ENCODE measurements at places on chromosomes 4 and X.

DNA sequence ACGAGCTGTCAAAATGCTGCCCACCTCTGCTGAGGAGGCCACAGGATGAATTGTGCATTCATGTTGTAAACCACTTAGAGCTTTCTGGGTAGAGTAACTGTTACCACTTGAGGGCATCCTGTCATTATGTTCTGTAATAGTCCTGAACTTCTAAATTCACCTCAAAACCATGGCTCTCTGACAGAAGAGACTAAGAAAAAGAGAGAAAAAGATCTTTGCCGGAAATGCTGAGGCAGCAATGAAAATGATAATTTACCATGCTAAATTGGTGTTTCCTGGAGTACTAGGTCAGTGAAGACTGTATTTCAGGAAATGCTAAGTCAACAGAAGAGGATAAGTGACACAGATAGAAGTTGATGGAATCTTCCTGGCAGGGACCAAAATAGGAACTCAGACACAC is 942.3 kb upstream of the SLIT2 start:
- no peak for DNase-seq

DNA sequence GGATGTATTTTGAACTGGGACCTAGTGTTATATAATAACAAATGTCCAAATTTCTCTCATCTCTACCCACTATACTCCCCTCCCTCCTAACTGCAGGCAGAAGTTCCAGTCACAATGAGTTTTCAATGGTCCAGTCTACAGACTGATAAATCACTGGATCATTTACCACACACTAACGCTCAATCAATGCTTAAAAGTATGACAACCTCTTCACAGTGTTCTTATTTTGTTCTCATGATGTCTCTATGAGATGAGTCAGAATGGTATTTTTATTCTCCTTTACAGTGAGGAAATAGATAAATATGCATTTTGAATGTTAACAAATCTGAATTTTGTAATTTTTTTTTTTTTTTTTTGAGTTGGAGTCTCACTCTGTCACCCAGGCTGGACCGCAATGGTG is 83.7 kb upstream of the ETNPPL start:
- no peak for DNase-seq

GRCh38 chr4:98528882-98529281 is 129.5 kb downstream of the TSPAN5 start:
- no peak for DNase-seq

DNA sequence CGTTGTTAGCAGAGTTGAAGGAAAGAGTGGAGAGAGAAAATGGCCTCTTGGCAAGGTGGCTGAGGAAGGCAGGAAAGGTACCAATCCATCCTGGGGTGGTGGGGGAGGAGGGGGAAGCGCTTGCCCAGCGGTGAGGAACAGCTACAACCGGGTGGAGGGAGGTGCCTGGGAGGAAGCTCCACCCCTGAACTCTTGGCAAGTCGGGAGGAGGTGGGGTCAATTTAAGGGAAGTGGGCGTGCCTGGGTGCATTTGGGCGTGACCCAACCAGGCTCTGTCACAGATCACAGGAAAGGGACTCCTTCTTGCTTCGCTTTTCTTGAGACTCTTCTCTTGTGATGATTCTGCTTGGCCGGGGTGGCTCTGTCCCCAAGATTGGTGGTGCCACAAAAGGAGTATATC is 41.7 kb downstream of the BCORL1 start:
- DNase-seq, result peak; percentile 51

DNA sequence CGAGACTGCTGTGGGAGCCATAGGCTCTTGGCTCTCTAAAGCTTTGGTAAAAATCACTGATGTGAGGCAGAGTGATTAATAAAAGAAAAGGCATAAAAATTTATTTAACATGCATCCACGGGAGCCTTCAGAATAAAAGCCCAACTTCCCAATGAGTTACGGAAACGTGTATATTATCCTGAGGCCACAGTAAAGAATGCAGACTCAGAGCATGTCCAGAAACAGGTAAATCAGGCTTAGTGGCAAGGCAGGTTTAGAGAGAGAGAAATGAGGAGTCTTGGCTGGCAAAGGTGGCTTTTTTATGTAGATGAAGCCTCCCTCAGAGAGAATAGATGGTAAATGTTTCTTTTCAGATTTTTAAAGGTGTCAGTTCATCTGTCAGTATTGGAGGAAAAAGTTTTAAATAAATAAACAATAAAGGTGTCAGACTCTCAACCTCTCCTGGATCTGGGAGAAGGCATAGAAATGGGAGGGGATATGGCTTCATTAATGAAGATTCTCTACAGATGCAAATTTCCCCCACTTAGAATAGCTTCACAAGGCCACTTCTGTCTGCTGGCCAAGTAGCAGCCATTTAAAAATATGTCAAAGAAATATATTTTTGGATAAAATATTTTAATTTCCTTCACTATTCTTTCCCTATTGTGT is 24.0 kb downstream of the C4orf51 start:
- no peak for DNase-seq

- no peak for DNase-seq
Observed at GRCh38 chr4:56226579-56226978, 160.7 kb downstream of the AASDH start.

DNA sequence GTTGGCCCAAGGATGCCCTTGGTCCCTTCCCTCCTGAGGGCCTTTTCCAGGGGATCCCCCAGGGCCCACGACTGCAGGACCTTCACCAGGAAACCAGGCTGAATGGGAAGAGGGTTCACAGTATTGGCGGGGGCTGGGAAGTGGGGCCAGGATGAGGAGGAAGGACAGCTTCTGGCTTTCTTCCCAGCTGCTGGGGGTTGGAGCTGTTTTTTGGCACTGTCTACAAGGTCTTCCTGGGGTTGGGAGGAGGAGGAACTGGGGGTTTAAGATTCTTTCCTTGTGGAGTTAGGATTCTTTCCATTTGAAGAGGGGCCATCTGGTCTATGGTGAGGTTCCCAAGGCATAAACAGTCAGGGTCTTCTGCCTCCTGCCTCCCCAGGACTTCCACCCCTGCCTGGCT is 64.8 kb downstream of the KIF4A start:
- DNase-seq, result no peak

GRCh38 chr4:99047710-99048109 is 40.9 kb downstream of the ADH5 start:
- no peak for DNase-seq

DNA sequence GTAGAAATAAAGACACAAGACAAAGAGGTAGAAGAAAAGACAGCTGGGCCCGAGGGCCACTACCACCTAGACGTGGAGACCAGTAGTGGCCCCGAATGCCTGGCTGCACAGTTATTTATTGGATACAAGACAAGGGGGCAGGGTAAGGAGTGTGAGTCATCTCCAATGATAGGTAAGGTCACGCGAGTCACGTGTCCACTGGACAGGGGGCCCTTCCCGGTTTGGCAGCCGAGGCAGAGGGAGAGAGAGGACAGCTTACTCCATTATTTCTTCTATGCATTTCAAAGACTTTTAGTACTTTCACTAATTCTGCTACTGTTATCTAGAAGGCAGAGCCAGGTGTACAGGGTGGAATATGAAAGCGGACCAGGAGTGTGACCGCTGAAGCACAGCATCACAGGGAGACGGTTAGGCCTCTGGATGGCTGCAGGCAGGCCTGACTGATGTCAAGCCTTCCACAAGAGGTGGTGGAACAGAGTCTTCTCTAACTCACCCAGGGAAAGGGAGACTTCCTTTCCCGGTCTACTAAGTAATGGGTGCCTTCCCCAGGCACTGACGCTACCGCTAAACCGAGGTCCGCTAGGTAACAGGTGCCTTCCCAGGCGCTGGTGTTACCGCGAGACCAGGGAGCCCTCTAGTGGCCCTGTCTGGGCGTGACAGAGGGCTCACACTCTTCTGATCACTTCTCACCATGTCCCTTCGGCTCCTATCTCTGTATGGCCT is 44.9 kb downstream of the ZBTB49 start:
- DNase-seq, result peak; percentile 36

DNA sequence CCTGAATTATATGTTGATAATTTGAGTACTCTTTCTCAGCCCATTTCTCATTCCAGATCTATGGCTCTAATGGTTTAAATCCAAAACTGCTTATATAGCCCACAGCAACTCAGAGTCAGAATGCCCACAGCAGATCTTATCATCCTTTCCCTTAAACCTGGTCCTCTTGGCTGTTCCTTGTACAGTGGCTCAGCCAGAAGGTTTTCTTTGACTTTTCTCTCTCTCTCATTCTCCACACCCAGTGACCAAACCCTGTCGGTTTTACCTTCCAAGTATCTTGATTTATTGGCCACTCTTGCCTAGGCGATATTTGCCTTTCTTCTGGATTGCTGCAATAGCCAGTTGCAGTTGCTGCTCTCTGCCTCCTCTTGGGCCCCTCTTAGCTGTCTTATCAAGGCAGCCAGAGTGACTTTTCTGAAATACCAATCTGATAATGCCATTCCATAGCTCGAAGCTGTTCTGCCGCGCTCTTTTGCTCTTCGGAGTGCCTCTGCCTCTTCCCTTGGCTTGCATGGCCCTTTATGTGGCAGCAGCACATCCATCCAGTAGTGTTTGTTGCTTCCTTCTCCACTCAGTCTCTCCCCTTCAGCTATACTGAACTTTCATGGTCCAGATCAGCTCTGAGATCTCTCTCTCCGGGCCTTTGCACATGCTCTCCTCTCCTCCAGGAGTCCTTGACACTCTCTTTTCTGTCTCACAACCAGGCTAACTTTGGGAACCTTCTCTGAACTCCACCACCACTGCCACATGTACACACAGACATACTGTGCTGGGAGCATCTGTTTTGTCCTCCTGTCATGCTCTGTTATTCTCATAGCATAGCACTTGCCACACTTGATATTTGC is 11.8 kb downstream of the GAB1 start:
- no peak for DNase-seq

DNA sequence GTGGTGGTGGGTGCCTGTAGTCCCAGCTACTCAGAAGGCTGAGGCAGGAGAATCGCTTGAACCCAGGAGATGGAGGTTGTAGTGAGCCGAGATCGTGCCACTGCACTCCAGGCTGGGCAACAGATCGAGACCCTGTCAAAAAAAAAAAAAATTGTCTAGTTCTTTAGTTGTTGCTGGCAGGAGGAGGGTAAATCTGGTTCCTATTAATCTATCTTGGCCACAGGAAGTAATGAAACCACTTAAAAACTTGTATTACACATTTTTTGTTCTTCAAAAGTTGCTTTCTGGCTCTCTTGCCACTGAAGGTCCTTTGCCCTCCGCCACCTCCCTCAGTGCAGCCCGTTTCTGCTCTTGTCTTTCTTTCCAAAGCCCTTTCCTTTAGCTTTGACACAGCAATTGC is 102.9 kb upstream of the ARSJ start:
- DNase-seq, result no peak

DNA sequence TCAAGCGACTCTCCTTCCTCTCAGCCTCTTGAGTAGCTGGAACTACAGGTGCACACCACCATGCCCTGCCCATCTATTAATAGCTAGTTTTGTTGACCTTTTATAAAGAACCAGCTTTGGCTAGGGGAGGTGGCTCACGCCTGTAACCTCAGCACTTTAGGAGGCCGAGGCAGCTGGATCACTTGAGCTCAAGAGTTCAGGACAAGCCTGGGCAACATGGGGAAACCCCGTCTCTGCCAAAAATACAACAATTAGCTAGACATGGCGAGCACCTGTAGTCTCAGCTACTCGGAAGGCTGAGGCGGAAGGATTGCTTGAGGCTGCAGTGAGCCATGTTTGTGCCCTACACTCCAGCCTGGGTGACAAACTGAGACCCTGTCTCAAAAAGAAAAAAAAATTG is 2.7 kb downstream of the TKTL1 start:
- DNase-seq, result no peak

DNA sequence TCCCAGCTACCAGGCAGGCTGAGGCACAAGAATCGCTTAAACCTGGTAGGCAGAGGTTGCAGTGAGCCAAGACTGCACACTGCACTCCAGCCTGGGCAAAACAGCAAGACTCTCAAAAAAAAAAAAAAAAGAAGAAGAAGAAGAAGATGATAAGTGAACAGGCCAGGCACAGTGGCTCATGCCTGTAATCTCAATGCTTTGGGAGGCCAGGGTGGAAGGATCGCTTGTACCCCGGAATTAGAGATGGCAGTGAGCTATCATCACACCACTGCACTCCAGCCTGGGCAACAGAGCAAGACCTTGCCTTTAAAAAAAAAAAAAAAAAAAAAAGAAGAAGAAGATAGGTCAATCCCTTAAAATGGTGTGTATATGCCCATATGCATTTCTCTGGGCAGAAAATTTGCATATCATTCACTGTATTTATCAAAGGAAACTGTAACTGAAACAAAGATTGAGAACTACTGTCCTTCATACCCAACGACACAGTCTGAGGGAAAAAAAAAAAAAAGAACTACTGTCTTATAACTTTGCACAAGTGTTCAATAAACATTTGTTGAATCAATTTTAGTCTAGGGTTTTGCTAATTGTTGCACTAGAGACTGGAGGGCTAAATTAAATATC is 2.3 kb downstream of the RFC1 start:
- DNase-seq, result no peak

DNA sequence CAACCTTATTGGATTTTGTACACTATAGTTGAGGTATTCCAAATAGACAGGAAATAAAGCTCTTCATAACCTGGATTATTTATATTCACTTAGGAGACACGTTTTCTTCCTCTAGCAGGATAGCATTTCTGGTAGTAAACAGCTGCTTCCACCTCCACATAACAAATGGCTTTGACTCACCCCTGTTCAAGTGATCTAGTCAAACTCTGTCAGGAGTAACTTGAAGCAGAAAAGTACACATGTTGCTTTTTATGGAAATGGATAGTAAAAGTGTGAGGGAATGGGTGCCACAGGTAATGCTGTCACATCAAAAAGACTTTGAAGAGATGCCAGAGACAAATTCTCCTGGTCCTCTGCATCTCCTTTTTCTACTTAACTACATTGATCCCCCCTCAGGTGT is 258.7 kb upstream of the SLC7A11 start:
- DNase-seq, result no peak

DNA sequence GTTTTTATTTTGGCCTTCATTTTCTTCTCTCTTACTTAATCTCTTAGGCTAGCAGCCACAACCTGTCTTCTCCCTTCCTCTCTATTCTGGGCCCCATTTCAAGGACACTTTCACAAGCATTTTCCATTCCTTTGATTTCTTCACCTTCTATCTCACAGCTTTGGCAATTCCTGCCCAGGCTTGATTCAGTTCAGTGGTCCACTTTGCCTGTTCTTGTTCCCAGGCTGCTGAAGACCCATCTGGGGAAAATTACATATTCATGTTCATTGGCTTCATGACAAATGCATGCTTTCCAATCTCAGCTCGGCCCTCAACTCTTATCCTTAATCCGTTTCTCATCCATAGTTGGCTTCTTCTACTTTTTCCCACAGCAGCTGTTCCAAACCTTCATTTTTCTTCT is 38.7 kb upstream of the LPAR4 start:
- DNase-seq, result no peak

DNA sequence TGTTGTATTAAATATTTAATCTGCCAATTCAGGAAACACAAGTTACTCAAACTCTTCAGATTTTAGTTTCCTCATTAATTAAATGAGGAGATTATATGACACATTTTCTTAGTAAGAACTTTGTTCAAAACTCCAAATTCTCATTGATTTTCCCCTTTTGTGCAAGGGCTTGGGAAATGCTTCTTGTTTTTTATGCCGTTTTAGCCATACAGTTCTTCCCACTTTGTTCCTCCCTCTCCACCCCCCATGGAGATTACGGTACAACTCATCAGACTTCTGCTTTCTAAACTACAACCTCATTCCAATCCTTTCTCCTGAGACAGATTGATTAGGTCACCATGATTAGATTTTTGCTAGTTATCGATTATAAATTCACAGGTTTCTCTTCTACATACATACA is 10.9 kb upstream of the BBS7 start:
- DNase-seq, result no peak

GRCh38 chr4:41360921-41361793 is 104.4 kb downstream of the UCHL1 start:
- no peak for DNase-seq

- DNase-seq, result no peak
Observed at GRCh38 chr4:151649479-151649878, 111.3 kb downstream of the GATB start.
